Left ventricle myocardium inferior (tissue), 1 donor: ENCODE measurements at places on chromosomes 3 and 15. TPM values are rescaled to one million over a fixed set of nuclear protein-coding genes. Genes with fewer than 3 reads are reported as not detected.

DNA sequence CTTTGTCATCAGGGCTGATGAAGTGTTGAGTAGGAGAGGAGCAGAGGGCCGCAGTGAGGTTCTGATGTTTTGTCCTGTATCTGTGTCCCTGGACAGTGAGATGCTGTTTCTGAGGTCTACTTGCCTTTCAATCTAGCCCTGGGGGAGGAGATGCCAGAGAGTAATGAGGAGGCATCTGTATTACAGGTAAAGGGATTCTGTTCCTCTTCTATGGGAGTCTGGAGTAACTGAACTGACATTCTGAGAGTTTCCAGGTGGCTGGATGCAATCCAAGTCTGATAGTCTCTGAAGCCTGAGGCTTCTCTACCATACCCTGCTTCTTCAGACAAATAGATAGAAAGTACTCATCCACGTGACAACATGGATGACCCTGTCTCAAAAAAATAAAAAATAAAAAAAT is 60.9 kb downstream of the IL12A start:
- no peak for DNase-seq

GRCh38 chr3:30355622-30356021 is 250.8 kb upstream of the TGFBR2 start:
- DNase-seq, result no peak

- peak; percentile 52 for DNase-seq
Observed at GRCh38 chr15:101444015-101444414, 45.5 kb downstream of the PCSK6 start.

GRCh38 chr3:146256851-146257486 is 6.1 kb upstream of the PLSCR4 start:
- no peak for DNase-seq

- DNase-seq, result no peak
Observed at GRCh38 chr15:70120958-70121623, 23.4 kb upstream of the TLE3 start.

GRCh38 chr3:50275996-50276761 is 2.7 kb upstream of the LSMEM2 start:
- DNase-seq, result no peak

- DNase-seq, result no peak
Observed at GRCh38 chr3:95887114-95887513, 927.3 kb upstream of the EPHA6 start.

GRCh38 chr15:51155016-51155580 is 60.4 kb upstream of the TNFAIP8L3 start:
- no peak for DNase-seq

DNA sequence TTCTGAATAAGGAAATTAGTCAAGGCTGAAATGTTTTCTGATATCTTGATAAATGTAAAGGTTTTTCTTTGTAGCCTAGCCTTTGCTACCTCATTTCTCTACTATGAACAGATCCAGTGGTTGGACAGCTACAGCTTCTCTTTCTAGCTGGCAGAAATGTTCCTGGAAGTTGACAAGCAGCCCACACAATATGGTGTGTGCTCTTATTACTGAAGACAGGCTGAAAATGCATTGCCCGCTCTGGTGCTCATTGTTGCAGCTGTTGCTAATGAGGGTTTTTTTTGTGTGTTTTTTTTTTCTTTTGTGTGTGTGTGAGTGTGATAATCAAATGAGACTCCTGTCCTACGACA is 844.3 kb upstream of the SEMA6D start:
- no peak for DNase-seq

GRCh38 chr15:40832903-40833302 is 4.4 kb upstream of the PPP1R14D start:
- no peak for DNase-seq

- DNase-seq, result no peak
Observed at GRCh38 chr3:111069974-111070771, 1.4 kb upstream of the NECTIN3 start.

DNA sequence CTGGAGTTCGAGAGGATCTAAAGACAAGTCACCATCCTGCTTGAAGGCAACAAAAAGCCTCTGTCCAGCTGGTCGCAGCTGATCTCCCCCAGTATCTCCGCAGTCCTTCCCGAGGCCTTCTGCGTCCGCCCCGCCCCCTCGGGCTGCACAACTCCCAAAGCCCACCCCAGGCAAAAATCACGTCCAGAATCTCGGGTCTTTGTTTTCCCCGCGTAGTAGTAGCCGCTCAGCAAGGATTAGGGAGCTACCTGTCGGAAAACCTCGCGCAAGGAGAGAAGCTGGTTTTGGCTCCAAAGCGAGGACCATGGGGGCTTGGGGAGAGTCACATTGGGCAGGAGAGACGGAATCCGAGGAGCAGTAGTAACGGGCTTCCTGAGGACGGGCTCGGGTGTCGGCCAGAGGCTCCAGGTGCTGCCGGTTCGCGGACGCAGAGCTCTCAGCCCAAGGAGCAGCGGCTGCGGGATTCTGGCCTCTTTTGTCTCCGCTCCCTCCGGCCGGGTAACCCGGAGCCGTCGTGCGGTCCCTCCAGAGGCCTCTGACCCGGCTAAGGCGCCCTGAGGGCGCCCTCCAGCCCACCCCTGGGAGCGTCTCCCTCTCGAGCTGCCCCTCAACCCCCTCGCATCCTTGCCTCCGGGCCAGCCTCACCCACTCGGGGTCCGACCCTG is 401 bp downstream of the ZSCAN29 start:
- DNase-seq, result peak; percentile 15

DNA sequence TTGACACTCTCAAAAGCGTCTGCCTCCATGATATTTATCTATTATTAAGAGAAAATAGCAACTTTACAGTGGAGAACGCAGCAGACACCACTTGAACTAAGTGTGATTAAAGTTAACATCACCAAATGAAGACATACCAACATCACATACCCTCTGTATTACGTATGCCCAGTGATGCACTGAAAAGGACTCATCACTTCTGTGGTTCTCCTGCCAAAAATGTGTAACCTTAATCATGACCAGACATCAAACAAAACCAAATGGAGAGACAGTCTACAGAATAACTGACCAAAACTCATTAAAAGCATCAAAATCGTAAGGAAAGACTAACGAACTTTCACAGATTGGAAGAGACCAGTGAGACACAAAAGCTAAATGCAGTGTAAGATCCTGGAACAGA is 103.2 kb downstream of the PPP2R3A start:
- DNase-seq, result no peak

DNA sequence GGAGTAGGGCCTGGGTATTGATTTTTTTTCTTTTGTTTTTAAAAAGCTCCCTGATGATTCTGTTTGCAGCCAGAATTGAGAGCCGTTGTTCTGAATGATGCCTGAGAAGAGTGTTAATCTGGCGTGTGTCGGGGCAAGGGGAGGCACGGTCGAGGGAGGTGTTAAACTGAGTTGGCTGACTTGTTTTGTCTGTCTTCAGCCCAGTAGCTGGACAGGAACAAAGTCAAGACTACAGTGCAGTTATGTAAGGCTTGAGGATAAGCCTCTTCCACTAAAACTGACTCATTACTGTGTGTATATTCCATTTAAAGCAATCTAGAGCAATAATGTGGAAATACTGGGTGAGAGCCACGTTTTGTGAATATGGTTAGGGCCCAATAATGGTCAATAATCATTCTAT is 119.0 kb upstream of the DLG1 start:
- DNase-seq, result no peak

DNA sequence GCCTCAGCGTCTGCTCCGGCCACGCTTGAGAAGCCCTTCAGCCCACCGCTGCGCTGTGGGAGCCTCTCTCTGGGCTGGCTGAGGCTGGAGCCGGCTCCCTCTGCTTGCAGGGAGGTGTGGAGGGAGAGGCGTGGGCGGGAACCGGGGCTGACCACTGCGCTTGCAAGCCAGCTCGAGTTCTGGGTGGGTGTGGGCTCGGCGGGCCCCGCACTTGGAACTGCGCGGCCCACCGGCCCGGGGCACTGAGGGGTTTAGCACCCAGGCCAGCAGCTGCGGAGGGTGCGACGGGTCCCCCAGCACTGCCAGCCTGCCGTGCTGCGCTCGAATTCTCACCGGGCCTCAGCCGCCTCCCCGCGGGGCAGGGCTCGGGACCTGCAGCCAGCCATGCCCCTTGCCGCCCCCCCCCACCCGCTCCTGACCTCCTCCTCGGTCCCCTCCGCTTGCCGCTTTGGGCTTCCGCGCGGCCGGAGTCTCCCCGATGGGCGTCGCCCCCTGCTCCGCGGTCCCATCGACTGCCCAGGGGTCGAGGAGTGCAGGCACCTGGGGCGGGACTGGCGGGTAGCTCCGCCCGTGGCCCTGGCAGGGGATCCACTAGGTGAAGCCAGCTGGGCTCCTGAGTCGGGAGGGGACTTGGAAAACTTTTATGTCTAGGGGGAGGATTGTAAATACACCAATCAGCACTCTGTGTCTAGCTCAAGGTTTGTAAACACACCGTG is 106.7 kb downstream of the RAP2B start:
- no peak for DNase-seq

GRCh38 chr3:106862067-106862466 is 515.2 kb upstream of the CCDC54 start:
- no peak for DNase-seq

DNA sequence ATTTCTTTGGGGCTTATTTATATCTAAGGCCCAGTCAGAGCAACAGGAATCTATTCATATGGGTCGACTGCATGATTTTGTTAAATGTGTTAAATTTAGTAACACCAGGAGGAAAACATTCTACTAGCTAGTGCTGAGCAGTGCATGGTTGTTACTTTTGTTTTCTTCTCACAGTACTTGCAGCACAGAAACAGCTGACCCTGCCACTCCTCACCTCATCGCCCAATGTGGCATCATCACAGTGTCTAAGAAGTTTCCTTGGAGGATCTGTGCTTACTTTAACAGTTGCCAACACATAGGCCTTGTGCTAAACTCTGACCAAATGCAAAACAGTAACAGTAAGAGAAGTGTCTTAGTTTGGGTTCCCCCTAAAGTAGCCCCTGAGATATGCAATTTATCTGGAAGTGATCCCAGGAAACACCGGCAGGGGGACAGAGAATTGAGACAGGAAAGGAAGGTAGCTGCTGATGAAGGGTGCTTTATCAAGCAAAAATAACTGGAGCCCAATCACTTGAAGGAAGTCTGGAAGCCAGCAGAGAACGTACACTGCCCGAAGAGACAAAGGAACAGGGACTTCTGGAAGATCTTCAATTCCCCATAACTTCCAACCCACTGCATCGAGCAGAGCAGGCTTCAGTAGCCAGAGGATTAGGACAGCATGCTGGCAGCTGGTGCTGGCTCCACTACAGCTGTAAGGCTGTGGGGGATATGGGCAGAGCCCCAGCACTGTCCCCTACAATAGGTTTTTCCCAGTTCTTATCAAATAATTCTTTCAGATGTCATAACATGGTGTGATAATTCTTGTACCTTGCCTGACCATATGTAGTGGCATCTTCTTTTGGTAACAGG is 36.0 kb upstream of the ULK4 start:
- no peak for DNase-seq

DNA sequence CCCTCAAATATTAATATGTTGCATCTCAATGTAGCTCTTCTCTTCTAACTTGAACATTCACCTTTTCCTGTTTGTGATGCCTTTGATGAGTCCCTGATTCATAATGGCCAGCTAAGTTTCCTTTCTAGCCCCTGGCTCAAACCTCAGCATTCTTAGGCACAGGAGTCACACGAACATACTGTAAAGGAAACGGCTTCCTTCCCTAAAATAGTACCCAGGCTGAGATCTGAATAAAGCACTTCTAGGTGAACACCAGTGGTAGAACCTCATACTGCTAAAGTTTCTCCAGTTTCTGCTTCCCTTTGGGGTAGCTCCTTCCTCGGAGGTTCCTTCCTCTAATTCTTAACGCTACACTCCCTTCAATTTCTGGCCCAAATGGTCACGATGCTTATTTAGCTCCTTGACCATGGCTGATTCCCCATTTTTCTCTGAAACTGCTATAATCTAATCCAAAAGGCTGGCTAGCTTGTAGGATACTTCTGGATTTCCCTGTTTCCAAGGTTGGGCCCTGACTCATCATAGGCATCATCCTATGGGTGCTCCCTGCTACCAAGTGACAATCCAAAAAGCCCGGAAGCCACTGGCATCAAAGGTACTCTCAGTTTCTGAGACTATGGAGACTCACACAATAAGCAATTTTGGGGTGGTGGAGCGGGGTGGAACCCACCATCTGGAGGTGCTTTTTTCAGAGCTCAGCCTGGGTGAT is 2.4 kb downstream of the ANAPC13 start:
- DNase-seq, result no peak

- no peak for DNase-seq
Observed at GRCh38 chr3:144989807-144990206, 1018.2 kb downstream of the DIPK2A start.

GRCh38 chr3:150414959-150415358 is 6.9 kb downstream of the TSC22D2 start:
- no peak for DNase-seq

GRCh38 chr3:77690284-77690845 is 650.5 kb downstream of the ROBO2 start:
- no peak for DNase-seq

DNA sequence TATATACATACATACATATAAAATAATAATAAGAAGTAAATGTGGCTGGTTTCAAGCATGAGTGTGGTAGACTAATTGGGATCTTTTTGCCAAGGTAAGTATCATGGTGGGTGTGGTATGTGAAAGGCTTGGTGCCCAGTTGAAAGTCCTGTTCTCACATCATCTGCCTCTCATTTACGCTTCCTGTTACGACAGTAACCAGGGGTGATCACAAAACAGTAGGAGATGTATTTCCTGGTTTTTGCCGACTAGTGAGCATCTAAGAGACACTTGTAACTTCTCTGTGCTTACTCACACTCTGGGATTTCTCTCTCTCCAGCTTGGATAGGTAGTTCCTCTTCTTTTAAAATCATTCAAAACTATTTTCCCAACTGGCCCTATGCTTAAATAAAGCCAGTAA is 1028.3 kb upstream of the NR2F2 start:
- no peak for DNase-seq

GRCh38 chr3:64141476-64141875 is 83.8 kb downstream of the PRICKLE2 start:
- DNase-seq, result no peak

Gene ACOX2
- total RNA-seq, result 37.2 TPM

Gene CSPG5
- total RNA-seq, result 0.22 TPM

Gene TMC3
- not detected for total RNA-seq

Gene LRRN1
- 0.11 TPM for total RNA-seq

Gene DNASE1L3
- 4.5 TPM for total RNA-seq

Gene SCG5
- not detected for total RNA-seq

Gene GATM
- 9.3 TPM for total RNA-seq

Gene PAK6
- 8.2 TPM for total RNA-seq

Gene TMEM158
- total RNA-seq, result 0.60 TPM

Gene TP53BP1
- 28.6 TPM for total RNA-seq

Gene GOLGA8Q
- 0.74 TPM for total RNA-seq
